ENCODE measurements at places on chromosomes 7 and 10.

GRCh38 chr7:150340875-150341262 is 560 bp downstream of the RARRES2 start:
- no peak for DNase-seq

- DNase-seq: no peak
Observed at GRCh38 chr10:102555781-102556328, 52.1 kb downstream of the SUFU start.

GRCh38 chr7:143016996-143017395 is 9.9 kb downstream of the OR9A2 start:
- no peak for DNase-seq

DNA sequence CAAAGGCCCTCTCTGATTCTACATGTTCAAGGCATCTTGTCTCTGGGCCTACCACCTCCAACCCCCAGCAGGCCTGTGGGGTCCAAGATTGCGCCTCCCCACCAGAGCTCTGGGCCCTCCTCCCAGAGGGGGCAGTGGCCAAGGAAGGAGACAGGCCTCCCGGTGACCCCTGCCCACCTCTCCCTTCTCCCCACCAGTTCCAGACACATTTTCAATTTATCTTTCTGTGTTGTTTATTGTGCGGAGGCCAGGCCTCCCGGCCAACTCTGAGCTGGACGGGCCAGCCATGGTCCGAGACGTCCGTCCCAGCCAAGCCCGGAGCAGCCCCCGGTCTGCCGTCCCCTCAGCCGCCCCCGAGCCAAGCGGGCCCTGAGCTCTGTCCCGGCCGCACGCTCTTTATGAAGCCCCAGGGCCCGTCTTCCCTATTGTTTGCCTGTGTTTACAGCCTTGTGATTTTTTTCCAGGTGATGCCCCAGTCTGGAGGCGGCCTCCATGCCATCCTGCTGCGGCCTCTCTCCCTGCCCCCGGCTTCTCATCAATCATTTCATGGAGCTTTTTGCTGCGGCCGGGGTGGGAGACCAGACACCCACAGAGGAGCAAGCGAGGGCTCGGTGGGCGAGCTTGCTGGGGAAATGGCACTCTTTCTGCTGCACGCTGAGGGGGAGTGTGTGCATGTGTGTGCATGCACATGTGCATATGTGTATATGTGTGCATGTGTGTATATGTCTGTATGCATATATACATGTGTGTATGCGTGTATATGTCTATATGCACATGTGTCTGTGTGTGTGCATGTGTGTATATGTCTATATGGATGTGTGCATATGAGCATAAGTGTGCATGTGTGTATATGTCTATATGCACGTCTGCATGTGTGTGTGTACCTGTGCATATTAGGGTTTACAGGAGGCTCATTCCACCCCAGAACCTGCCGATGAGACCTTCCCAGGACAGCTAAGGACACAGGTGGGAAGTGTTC is 52.7 kb upstream of the ELN start:
- no peak for DNase-seq

DNA sequence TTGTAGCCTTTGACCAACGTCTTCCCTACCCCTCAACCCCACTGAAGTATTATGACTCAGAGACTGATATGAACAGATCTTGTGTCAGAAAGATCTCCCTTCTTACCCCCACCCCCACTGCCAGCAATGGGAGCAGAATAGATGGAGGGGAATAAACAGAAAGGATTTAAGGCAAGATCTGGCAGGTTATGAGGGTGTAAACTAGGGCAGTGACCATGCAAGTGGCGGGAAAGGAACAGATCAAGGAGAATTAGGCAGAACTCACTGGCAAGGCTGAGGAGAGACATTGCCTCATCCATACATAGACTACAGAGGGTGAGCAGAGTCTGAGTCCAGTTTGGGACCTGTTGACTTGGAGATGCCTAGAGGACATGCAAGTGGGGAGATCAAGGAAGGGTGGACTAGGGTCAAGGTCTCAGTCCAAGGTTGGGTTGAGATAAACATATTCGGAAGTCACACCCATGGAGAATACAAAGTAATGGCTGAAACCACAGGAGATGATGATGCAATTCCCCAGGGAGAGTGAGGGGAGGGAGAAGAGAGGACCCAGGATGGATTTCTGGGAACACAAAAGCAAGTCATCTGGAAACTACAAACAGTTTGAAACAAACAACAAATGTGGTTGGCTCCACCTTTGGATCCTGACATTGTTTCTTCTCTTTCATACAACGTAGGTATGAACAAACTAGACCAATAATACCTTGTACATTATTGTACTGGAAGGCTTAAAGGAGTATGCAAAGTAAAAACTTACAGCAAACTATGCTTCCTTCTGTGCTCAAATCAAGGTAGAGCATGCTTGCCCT is 44.9 kb upstream of the IL6 start:
- no peak for DNase-seq

DNA sequence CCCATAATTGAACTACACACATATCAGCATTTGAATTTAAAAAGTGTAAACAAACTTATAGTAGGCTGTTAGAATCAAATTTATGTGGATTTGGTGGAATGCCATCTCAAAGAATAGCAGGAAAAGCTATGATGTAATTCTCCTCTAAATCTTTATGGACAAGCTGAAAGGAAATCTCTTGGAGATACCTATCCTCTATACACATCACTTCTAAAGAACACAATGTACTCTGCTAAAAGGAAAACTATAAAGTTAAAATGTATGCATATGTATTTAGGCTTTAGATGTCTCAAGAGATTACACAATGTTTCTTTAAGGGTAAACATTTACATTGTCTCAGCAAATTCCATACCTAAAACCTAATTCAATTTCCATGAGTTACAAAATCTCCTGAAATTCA is 323.3 kb downstream of the CRPPA start:
- DNase-seq: no peak

Measured in T-helper 1 cell (primary cell).